ENCODE measurements at places on chromosomes 6 and 20.

DNA sequence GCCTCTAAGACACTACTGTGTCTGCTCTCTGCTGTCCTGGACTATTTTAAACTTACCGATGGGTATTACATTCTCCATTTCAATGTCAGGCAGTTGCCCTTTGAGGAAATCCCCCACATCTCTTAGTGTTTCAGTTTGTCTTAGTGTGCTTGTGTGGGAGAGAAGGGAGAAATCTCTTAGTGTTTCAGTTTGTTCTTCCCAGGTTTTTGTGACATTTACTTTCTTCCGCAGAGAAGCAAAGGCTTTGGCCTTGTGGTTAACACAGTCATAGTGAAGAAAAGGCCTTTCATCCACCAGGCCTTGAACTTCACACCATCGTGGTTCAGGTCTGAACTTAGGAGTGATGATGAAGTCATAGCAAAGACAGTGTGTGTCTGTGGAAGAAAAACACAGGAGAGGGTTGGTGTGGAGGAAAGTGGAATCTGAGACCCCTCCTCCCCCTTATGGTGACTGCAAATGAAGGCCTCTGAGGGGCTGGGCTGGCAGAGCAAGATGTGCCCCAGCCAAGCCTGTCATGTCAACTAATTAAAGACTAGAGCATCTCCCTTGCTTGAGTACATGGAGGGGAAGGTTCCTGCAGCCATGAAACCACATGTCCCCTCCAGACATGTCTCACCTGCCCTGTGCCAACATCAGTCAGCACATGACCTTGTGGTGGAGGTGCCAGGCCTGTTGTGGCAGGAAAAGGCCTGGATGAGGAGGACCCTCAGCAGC is 23.9 kb downstream of the RAET1L start:
- no peak for DNase-seq

GRCh38 chr20:61968036-61968810 is 97.5 kb downstream of the TAF4 start:
- no peak for DNase-seq

- DNase-seq = no peak
Measured at GRCh38 chr6:159989492-159990480, 20.9 kb downstream of the IGF2R start.

DNA sequence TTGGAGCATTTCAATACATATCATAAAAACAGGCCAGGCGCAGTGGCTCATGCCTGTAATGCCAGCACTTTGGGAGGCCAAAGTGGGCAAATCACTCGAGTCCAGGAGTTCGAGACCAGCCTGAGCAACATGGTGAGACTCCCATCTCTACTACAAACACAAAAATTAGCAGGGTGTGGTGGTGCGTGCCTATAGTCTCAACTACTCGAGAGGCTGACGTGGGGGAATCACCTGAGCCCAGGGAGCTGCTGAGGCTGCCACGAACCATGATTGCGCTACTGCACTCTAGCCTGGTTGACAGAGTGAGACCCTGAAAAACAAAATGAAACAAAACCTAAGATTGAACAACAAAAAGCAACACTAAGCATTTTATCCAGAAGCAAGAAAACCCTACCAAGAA is 47.2 kb downstream of the BACH2 start:
- no peak for DNase-seq

DNA sequence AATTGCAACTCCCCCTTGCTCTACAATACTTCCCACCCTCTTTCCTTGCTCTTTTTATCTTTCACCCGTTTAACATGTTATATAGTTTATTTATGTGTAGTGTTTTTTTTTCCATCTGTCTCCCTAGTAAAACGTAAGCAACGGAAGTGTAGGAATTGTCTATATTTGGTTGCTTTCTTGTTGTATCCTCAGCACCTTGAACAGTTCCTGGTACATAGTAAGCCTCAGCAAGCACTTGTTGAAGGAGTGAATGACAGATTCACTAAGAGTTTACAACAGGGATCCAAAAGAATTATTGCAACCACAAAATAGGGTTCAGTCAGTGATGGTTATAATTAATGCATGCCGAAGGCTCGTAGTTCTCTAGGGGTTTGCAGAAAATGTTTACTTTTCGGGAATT is 242.7 kb downstream of the SAMD5 start:
- DNase-seq = no peak

- DNase-seq = no peak
Measured at GRCh38 chr20:25194333-25194972, 1.1 kb upstream of the ENTPD6 start.

DNA sequence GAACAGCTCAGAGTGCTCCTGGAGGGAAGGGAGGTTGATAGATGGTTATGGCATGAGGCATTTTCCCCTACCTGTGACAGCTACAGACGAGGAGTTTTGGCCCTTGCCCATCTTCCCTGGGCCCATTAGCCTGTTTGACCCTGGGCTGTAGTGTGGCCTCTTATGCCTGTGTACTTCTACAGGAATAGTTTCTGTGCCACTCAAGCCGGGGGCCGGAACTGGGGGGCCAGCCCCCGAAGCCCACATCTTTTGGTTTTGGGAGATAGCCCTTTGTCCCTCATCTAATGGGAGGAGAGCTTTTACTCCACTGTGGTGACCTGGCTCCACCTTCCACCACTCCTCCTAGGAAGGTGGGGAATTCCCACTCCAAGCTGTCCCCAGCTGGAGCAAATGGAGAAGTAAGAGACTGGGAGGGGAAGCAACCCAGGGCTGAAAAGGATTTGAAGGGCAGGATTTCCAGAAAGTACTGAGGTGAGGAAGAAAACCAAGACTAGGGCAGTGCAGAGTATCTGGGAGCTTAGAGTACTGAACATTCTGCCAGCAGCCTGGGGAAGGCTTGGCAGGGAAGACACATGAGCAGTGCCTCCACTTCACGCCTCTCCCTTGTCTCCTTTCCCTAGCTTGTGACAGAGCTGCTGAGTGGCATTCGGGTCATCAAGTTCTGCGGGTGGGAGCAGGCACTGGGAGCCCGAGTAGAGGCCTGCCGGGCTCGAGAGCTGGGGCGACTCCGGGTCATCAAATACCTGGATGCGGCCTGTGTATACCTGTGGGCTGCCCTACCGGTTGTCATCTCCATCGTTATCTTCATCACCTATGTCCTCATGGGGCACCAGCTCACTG is 6.9 kb downstream of the ABCC10 start:
- no peak for DNase-seq

- DNase-seq = no peak
Measured at GRCh38 chr6:122128445-122128844, 271.0 kb upstream of the HSF2 start.

- no peak for DNase-seq
Measured at GRCh38 chr6:32436995-32437836, 2.5 kb upstream of the HLA-DRA start.

GRCh38 chr6:108423982-108424705 is 129.3 kb downstream of the AFG1L start:
- no peak for DNase-seq

- no peak for DNase-seq
Measured at GRCh38 chr6:96947055-96947454, 22.5 kb downstream of the KLHL32 start.

DNA sequence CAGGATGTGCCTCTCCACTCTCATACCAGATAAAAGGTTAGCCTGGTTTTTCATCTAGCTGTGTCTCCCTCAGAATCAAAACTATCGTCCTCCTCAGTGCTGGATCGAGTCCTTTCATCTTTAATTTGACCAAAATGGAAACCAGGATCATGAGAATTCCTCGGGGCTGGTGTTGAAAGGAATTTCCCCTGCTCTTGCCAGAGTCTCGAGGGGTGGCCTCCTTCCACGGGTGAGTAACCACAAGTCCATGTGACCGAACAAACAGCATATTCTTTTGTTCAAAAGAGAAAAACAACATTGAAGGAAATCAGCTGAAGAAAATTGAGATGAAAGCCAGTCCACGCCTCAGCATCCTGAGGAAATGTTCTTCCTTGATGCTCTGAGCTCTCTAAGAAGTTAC is 165.9 kb upstream of the CDYL start:
- DNase-seq = no peak

DNA sequence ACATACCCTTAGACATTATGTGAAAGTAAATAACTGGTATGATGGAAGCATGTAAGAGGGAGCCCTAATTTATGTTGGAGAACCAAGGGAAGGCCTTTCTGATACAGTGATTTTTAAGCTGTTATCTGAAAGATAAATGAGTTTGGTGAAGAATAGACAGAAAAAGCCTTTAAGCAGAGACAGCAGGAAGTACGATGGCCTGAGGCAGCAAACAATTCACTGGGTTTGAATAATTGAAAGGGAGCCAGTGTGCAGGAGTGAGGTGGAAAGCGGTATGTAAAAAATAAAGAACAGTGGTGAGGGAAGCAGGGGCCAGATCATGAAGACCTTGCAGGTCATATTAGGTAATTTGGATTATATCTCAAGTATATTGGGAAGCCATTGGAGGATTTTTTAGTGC is 4.1 kb upstream of the RAB23 start:
- DNase-seq = no peak

- DNase-seq = no peak
Measured at GRCh38 chr6:125827788-125828320, 37.1 kb downstream of the NCOA7 start.

DNA sequence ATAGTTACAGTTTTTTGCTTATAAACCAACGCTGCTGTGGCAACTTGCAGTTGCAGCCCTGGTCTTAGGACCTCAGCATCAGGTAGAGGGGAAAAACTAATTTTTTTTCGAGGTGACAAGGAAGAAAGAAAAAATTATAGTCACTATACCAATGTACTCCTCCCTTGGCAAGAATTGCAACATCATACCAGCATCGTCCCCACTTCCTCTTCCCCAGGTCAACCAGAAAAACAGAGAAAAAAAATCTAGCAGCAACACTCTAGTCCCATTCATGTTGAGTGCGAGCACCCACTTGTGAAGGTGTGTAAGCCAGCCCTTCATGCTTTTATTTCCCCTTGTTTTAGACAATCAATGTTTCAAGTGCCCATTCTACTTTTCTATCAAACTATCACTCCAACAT is 13.1 kb upstream of the DCBLD1 start:
- no peak for DNase-seq

Data from spinal cord (tissue), 10 donors.